ENCODE measurements at places on chromosomes 11 and 22. TPM values are rescaled to one million over a fixed set of nuclear protein-coding genes. Genes with fewer than 3 reads are reported as not detected.
A peak's percentile ranks its signal among the peaks of the same experiment; 100 is the strongest.

GRCh38 chr22:44783581-44783980 lies 31.2 kb downstream of the ARHGAP8 start:
- DNase-seq, result no peak

- no peak for DNase-seq
Observed at GRCh38 chr11:12329797-12330196, 47.6 kb upstream of the PARVA start.

GRCh38 chr11:72067266-72067665 lies 13.1 kb downstream of the NUMA1 start:
- peak; percentile 67 for DNase-seq

DNA sequence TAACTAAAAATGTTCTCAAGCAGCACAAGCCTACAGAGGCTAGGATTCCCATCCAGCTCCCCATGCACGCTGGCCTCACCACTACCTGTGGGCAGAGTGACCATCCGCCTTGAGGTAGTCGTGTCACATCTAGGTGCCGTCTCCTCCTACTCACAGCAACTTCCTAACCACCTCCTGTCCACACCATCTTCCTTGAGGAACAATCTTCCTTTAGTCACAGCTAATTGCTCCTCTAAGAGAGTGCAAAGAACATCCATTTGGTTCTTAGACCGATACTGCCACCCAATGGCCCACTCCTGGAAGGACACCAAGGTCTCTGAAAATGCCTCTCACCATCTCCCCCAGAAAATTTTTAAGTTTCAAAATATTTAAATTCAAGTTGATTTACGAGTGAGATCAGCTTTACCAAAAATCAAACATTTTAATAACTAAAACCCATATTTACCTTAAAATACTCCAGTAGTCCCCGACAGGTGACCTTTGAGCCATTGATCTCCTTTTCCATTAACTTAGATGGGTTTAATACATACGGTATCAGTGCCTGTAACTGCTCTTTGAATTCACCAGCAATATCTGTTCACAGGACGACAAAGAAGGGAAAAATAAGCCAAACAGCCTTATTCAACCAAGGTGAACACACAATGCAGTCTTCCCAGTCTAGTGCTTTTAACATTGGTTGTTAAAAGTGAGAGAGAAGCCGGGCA lies 21.7 kb upstream of the PLAAT3 start:
- DNase-seq, result peak; percentile 69

- peak; percentile 39 for DNase-seq
Observed at GRCh38 chr11:30128269-30128932, 102.4 kb upstream of the FSHB start.

- DNase-seq, result peak; percentile 22
Observed at GRCh38 chr11:61654397-61654829, 25.8 kb upstream of the DAGLA start.

GRCh38 chr11:67667490-67668191 lies 6.8 kb downstream of the ALDH3B2 start:
- no peak for DNase-seq

GRCh38 chr11:27757953-27758352 lies 57.7 kb upstream of the BDNF start:
- DNase-seq, result no peak

- no peak for DNase-seq
Observed at GRCh38 chr22:19063581-19064353, 58.4 kb downstream of the DGCR2 start.

GRCh38 chr11:38835966-38836365 lies 2237.9 kb upstream of the RAG2 start:
- no peak for DNase-seq

- DNase-seq, result no peak
Observed at GRCh38 chr22:24231706-24232105, 13.2 kb downstream of the GGT5 start.

DNA sequence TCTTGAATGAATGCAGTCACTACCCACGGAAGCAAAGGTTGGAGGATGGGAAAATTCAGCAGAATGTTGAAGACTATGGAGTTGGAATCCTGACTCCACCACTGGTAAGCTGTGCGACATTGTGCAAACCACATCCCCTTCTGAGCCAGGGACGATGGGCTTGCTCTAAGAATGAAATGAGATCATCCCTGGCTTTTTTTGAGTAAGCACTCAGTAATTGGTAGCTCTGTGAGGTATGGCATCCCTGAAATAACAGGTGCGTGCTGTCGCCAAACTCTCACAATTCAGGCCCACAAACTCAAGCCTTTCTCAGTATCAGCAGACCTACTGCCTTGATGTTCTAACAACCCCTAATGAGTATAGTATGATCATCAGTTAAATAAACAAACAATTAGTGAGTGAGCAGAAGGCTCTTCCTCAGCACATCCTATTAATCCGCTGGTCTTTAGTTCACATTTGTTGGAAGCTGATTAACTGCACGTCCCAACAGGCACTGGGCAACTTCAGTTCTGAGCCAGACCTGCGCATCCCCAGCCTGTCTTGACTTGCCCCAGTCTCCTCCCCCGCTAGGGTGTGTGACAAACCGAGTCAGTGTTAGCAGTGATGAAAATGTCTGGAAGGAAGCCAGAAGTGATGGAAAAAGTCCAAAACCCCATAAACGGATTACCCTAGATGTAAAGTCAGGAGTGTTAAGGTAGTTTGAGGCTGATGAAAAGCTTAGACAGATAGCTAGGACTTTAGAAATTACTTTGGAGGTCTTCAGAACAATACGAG lies 235.5 kb downstream of the GRIK4 start:
- no peak for DNase-seq

GRCh38 chr11:80103142-80103859 lies 662.5 kb upstream of the TENM4 start:
- DNase-seq, result no peak

- DNase-seq, result no peak
Observed at GRCh38 chr11:74683941-74684481, 47.2 kb downstream of the CHRDL2 start.

DNA sequence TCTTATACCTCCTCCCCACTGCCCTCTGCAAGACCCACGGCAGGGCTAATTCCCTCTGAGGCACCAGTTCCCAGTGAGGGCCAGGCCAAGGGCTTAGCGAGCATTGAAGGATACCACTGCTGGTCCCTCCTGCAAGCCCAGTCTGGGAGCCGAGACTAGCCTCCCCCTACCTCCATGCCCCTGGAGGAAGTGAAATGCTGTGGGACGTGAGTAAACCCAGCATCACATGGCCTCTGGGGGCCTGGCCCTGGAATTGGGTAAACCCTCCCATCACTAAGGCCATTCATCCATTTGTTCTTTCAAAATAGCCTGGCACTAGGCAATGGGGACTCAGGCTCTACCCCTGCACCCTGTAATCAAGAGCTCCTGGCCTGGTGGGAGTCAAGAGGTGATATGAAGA lies 24.7 kb downstream of the ARAP1 start:
- no peak for DNase-seq

DNA sequence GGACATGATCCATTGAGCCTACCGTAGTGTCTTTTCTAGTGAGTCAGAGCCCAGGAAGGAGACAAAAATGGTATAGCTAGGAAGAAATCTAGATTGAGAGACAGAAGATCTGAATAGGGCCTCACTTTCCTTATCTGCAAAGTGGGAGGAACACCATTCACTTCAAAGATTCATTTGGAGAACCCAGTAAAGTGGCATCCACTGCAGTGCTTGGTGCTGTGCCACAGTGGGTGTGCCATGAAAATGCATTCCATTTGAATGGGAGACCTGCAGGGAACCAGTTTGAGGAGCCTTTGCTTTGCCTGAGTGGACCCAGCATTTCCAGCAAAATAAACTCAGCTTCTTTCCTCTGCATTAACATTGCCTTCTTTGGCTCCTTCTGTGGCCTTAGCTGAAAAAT lies 470.5 kb upstream of the CADM1 start:
- no peak for DNase-seq

DNA sequence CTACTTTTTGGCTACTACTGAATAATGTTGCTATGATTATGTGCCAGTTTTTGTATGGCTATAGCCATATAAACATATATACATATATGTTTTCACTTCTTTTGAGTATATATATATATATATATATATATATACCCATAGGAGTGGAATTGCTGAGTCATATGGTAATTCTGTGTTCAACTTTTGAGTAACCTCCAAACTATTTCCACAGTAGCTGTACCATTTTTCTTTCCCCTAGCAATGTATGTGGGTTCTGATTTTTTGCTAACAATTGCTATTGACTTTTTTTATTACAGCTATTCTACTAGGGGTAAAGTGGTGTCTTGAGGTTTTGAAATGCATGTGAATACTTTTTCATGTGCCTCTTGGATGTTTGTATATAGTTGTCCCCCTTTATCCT lies 30.4 kb downstream of the CBL start:
- DNase-seq, result no peak

DNA sequence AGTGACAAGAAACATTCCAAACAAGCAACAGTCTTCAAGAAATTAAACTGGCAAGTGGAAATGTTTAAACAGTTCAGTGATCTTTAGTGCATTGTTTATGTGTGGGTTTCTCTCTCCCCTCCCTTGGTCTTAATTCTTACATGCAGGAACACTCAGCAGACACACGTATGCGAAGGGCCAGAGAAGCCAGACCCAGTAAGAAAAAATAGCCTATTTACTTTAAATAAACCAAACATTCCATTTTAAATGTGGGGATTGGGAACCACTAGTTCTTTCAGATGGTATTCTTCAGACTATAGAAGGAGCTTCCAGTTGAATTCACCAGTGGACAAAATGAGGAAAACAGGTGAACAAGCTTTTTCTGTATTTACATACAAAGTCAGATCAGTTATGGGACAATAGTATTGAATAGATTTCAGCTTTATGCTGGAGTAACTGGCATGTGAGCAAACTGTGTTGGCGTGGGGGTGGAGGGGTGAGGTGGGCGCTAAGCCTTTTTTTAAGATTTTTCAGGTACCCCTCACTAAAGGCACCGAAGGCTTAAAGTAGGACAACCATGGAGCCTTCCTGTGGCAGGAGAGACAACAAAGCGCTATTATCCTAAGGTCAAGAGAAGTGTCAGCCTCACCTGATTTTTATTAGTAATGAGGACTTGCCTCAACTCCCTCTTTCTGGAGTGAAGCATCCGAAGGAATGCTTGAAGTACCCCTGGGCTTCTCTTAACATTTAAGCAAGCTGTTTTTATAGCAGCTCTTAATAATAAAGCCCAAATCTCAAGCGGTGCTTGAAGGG lies 6.0 kb downstream of the MALAT1 start:
- peak; percentile 42 for DNase-seq

- no peak for DNase-seq
Observed at GRCh38 chr22:38413085-38414008, 41.7 kb downstream of the KCNJ4 start.

GRCh38 chr11:65641297-65642013 lies 3.6 kb downstream of the SIPA1 start:
- DNase-seq, result no peak

DNA sequence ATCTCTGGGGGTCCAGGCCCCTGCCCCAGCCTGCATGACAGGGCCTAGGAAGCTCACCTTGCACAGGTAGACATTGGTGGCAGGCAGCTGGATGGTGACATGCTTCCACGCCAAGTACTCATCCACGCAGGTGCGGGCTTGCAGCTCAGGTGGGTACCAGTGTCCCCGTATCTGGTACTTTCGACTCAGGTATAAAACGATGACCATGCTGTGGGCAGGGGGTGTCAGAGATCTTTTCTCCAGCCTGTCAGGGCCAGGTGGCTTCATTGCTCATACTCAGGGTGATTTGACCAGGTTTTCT lies 1.6 kb upstream of the GSTT4 start:
- no peak for DNase-seq

DNA sequence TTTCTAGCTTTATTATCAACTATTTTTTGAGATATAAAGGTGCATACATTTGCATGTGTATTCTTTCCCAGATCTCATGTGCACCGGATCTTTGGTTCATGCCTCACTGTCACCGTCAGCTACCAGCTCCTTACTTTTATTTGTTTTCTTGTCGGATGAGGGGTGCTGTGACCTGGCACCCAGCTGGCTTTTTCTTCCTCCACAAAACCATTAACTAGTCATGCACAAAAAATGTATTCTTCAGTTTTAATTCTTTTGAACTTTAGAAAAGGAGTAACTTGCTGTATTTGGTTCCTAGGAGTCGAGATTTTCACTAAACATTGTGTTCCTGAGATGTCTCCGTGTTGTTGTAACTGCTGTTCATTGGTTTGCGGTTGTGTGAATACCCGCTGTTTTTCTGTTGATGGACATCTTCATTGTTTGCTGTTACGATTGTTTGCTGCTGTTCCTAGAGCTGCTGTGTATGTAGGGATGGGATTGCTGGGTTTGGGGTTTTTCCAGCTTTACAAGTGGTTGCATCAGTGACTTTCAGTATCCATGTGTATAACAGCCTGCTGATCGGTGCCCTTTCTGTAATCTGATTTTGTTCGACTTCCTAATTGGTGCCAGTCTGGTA lies 39.4 kb downstream of the MOV10L1 start:
- DNase-seq, result no peak

- no peak for DNase-seq
Observed at GRCh38 chr11:110909336-110909735, 197.1 kb upstream of the ARHGAP20 start.

DNA sequence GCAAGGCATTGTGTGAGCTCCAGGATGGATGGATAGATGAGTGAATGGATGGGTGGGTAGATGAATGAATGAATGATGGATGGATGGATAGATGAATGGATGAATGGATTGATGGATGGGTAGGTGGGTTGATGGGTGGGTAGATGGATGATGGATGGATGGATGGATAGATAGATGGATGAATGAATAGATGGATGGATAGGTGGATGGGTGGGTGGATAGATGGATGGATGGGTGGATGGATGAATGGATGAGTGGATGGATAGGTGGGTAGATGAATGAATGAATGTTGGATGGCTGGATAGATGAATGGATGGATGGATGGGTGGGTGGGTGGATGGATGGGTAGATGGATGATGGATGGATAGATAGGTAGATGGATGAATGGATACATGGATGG lies 33.5 kb downstream of the DHCR7 start:
- DNase-seq, result no peak

GRCh38 chr11:2578929-2579270 lies 120.9 kb downstream of the KCNQ1OT1 start:
- DNase-seq, result no peak

- DNase-seq, result no peak
Observed at GRCh38 chr11:1410366-1411291, 20.9 kb downstream of the BRSK2 start.

- no peak for DNase-seq
Observed at GRCh38 chr11:94791216-94791889, 23.2 kb downstream of the AMOTL1 start.

GRCh38 chr11:119991669-119992068 lies 146.2 kb downstream of the TRIM29 start:
- DNase-seq, result no peak

SCO2 gene
- total RNA-seq, result 1.3 TPM

RGL4 gene
- not detected for total RNA-seq

CDC42EP1 gene
- total RNA-seq, result 7.9 TPM

FOLR2 gene
- total RNA-seq, result not detected

HSPB2 gene
- not detected for total RNA-seq

RPL3 gene
- 2,451 TPM for total RNA-seq

CCDC73 gene
- total RNA-seq, result not detected

All from lung microvascular endothelial cell (primary cell).